ENCODE measurements at places on chromosomes 3 and 15.

DNA sequence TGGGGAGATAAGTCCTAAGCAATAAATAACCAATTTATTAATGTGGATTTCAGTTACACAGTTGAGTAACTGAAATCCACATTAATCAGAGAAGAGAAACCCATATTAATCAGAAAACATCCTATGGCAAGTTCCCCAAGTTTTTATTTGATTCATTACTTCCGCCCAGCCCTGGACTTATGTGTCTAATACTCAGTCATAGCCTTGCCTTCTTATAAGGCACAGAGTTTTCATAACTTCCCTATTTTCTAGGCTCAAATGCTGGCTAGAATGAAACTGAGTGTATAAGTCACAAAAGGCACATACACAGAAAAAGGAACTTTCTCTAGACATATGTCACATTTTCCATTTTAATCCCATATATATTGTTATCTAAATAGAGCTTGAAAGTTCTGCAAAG, 28.8 kb downstream of the CD47 start:
- DNase-seq: no peak

- no peak for DNase-seq
Measured at GRCh38 chr15:60407415-60407805, 9.6 kb upstream of the ANXA2 start.

DNA sequence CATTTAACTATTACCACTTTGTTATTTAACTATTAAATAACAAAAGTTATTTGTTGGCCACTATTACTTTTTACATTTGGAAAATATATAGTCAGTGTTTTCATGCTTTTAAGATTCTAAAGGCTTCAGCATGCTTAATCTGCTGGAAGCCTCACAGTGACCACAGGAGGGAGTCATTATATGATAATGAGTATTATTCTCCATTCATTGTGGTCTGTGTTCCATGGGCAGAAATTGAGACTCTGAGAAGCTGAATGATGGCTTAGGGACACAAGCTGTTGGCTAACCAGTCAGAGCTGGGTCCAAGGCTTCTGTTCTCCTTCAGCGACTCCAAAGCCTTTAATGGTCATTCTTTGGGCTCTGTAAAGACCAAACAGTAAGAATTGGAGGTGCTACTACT, 64.7 kb downstream of the BFSP2 start:
- DNase-seq: no peak

GRCh38 chr3:28502397-28502937, 153.8 kb upstream of the AZI2 start:
- DNase-seq: no peak

DNA sequence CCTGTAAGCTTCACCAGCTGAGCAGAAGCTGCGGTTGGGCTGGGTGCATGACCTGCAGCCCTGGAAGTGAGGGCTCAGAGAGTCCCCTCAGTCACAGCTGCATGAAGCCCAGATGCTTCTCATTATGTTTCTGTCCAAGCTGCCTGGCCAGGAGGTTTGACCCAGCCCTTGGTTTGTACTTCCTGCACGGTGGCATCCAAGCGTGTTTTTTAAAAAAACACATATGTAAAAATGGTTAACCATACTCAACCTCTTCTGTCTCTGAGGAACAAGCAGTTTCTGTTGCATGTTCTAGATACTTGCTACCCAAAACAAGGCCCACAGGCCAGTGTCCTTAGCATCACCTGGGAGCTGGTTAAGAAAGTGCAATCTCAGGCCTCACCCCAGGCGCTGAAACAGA, 76.0 kb upstream of the ATP10A start:
- DNase-seq: no peak

DNA sequence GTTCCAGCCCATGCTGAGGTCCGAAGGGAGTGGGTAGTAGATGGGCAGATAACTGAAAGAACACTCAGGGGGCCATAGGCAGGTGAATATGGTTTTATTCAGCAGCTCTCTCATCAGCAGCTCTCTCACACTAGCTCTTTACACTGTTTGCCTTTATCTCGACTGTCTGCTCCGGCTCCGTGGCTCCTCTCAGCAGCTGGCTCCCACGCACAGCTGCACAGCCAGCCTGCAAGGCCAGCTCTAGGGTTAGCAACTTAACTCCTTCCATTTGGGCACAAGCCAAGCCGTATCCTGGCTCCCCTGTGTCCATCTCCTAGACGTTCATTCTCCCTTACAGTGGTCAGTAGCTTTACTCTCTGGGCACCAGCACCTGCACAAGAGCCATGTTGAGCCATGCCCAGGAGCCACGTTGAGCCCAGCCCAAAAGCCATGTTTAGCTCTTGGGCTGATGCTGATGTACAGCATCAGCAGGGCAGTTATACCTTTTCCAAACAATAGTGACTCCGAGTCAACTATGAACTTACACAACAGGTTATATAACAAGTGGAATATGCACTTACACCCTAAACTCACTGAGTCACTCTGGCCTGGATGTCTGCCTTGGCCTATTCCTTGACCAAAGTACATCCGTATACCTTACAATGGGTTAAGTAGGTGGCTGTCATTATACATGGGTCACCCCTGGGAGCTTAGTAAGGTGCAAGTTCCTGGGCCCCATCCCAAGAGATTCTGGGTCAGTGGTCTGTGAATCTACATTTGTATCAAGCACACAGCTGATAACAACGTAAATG, 34.6 kb upstream of the TOPAZ1 start:
- DNase-seq: no peak

DNA sequence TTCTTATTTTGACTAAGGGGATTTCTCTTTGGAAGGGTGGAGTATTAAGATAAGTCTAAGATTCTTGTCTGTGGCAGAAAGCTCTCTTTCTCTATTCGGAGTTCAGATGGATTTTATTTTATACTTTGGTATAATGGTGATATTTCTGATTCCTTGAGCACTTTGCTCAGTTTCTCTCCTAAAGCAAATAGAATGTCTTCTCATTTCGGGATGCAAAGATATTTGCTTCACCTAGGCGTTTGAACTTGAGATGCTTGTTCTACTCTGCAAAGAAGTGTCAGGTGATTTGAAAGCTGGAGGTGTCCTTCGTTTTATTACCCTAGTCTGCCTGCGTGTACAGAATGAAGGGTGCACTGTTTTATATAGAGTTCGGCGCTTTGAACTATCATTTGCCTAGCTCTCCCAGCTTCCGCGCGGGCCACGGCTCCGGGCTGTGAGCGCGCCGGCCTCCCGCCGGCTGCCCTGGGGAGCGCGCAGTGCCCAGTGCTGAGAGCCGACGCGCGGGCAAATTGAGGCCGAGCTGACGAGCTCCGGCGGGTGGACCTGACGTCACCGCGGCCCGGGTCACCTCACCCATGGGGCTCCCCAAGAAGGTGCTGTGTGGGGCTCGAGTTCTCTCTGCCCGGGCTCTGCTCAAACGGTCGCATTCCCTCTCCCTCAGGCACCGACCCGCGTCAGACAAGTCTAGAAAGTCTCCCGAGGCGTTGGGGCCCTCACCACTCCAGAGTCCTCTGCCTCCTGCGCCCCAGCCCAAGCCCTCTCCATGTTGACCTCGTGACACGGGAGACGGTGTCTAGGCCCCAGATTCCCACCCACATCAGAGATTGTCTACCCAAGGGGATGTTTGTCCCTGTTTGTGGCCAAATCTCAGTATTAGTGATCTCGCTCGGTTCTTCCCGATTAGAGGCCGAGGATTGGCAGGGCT, 7.5 kb downstream of the SOX2 start:
- DNase-seq: peak; percentile 80

- no peak for DNase-seq
Measured at GRCh38 chr15:96073908-96074307, 256.6 kb upstream of the NR2F2 start.

DNA sequence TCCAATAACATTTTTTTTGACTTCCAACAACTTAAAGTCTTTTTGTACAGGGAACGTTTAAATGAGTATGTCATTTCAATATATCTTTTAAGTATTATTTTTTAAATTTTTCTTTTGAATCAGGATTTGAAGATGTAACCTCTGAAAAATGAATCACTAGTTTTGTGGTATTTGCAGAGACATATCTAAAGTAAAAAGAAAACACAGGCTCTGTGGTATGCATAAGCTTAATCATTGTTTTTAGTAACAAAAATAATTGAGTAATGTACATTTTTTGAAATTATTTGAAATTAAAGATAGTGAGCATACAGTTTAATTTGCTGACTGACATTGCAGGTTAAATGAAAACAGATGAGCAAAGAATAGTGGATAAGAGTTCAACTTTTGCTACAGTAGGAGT, 531.3 kb downstream of the ROBO1 start:
- no peak for DNase-seq

- DNase-seq: no peak
Measured at GRCh38 chr3:71089271-71089847, 494.2 kb downstream of the FOXP1 start.

DNA sequence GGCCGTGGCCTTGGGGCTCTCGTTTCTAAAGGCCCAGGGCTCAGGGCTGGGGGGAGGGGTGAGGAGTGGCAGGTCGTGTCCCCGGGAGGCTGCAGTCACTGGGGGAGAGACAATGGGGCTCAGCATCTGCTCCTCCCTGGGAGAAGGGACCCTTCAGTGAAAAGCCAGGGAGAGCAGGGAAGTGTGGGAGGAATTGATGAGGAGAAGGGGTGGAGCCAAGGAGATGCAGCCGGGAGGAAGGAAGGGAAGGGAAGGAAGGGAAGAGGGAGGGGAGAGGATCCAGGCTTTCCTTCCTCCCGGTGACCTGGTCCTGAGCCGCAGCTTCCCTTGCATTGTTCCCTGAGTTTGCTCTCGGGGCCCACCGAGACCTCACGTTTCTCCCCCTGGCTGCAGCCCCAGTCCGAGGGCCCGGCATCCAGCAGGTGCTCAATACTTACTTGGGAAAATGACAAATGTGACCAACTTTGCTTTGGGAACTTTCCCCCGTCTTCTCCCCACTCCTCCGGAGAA, 1.4 kb upstream of the ZNF710 start:
- DNase-seq: peak; percentile 35

DNA sequence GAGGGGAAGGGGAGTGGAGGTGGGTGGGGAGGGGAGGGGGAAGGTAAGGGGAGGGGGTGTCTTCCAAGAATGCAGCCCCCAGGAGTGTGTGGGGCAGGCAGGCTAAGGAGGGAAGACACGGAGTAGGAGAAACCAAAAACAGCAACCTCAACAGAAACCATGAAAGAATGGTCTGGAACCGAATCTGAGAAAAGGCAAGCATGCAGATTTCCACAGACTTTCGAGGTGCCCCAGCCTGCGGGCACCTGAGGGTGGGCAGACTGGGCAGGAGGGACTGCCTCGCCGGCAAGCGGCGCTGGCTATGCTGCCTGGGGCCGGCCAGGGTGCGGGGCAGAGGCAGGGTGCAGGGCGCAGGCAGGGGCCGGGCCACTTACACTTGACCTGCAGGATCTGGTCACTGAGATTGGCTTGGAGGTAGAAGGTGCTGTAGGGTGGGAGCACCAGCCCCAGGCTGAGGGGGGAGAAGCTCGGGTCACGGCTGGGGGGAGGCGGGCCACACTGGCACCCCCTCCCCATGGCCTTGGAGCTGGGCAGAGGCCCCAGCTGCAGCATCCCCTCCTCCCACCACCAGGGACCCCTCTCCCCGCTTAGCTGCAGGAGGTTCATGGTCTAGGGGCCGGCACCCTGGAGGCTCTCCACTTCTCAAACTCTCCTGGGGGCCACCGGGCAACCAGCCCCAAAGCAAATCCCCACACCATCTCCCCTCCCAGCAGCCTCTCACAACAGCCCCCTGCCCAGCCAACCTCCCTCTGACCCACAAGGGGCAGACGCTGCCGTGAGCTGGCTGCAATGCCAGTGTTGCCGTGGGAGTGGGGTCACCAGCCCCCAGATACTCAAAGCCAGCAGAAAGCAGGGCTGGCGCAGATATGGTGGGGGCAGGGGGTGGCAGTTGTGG, 15.3 kb upstream of the TMEM115 start:
- peak; percentile 70 for DNase-seq

- no peak for DNase-seq
Measured at GRCh38 chr3:40624189-40624769, 99.5 kb downstream of the ZNF621 start.

DNA sequence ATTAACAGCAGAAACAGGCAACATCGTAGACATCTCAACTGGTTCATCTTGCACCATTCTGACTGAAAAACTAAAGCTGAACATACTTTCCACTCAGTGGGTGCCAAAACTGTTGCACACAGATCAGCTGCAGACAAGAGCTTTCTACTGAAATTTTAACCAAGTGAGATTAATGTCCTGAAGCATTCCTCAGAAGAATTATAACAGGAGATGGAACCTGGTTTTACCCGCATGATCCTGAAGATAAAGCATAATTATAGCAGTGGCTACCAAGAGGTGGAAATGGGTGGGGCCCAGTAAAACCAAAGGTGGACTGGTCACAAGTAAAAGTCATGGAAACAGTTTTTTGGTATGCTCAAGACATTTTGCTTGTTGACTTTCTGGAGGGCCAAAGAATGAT, 858.8 kb downstream of the FHIT start:
- no peak for DNase-seq

- DNase-seq: no peak
Measured at GRCh38 chr3:132641837-132642538, 17.6 kb downstream of the ACAD11 start.

- DNase-seq: no peak
Measured at GRCh38 chr15:74826921-74827320, 494 bp downstream of the CPLX3 start.

DNA sequence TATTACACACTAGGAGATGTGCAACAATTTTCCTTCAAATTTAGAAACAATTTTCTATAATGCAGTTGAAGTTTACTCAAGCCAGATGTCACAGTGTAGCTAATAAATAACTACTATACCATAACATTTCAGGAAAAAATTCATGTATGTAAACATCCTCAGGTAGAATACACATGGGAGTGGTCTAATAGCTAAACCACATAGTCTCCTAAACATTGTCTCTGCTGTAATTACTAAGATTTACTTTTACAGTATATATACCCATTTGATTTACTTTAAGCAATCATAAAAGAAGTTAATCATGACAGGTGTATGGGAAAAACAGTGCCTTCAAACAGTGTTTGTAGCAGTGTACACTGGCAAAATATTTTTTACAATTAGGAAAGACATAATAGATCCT, 110.1 kb upstream of the GRM7 start:
- DNase-seq: no peak

DNA sequence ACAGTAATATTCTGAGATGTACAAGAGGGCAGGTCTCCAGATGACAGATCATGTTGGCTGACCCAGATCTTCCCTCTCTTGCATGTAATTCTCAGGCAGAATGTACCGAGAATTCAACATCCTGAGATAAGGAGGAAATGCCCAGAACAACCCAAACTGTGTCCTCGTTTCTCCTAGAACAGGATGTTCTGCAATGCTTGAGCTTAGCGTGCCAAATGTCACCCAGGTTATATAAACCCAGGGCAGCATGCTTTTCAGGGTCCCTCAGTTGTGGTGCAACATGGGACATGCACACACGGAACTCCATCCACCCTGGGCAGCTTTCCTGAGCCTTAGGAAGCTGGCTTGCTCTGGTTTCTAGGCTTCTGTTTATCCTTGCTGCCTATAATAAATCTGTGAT, 102.1 kb upstream of the CMC1 start:
- no peak for DNase-seq

GRCh38 chr15:24943361-24943760, 11.4 kb upstream of the SNRPN start:
- DNase-seq: no peak

GRCh38 chr15:47301481-47301880, 415.8 kb upstream of the SEMA6D start:
- no peak for DNase-seq

- no peak for DNase-seq
Measured at GRCh38 chr3:130851277-130851676, 42.6 kb upstream of the ATP2C1 start.

Measured in upper lobe of left lung (tissue), 6 donors.